ENCODE measurements at places on chromosomes 2 and 18.

GRCh38 chr2:7027411-7027810 is 110.2 kb downstream of the RNF144A start:
- DNase-seq: no peak

- no peak for DNase-seq
These were observed 1008.5 kb upstream of the FANCL start for GRCh38 chr2:59249441-59250306.

DNA sequence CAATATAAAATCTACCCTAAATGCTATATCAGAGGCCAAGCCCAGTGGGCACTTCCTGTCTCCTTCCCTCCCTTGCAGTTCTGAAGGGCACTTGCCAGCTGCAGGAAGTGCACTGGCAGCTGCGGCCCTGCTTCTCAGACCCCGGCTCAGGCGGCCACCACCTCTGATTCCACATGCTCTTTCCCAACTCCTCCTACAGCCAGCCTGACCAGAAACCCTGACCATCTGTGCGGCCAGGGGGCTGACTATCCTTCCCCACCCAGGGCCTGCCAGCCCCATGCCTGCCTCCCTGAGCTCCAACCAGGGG is 88.6 kb downstream of the ZBTB7C start:
- DNase-seq: no peak

DNA sequence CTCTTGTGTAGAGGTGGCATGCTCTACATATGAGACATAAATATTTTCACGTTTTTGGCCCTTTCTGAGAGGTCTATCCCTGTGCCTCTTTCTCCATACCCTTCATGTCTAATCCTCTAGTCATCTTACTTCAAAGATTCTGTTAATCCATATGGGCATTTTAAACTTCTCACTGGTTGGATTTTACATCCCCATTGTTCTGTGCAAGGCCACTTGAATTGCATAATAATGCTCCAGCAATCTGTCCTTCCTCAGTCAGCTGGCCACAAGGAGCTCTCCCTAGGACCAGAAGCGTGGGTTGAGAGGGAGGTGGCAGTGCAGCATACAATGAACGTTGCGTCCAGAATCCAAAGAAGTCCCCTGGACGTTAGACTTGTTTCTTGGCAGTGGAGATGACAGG is 58.2 kb downstream of the TDRD15 start:
- DNase-seq: no peak

- no peak for DNase-seq
These were observed 71.1 kb upstream of the TFCP2L1 start for GRCh38 chr2:121356058-121356640.

- DNase-seq: no peak
These were observed 124.7 kb downstream of the QPCT start for GRCh38 chr2:37469126-37469525.

DNA sequence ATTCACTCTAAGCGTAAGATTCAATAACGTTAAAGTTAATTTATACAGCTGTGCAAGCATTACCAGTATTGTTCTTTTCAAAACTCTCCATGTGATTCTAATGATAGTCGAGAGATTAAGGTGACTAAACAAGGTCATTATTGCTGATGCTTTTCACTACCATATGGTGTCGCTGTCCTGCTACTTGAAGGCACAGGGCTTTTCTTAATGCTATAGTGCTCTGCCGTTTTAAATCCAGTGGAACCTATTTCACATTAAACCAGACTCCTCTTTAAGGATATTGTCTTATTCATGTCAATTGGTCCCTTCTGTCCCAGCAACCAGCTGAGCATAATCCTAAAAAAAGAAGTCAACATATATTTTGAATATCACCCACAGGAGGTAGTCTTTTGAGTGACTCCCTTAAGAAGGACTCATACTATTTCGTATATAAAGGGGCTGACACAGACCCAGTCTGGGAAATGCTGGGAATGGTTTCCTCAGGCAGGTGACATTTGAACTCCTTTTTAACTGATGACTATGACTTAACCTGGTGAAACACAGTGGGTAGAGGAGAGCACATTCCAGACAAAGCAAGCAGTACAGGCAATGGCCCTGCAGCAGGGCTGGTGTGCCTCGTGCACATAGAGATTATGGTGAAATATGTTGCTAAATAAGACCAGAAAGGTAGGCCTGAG is 53.9 kb upstream of the CYTIP start:
- DNase-seq: no peak

DNA sequence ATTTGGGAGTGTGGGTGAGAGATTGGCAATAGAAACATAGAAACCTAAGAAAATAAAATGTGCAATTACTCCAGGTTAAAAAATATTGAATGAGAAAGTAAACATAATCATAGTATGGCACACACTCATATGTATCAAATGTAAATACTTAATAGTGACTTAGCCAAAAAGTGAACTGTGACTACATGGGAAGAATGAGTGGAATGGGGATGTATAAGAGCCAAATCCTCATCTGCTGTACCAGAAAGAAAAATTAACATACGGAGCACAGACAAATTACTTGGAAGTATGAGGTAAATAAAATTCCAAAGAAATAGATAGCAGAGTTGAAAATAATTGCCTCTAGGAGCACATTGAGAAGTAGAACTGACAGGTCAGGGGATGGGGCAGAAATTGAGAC is 4.0 kb downstream of the FLACC1 start:
- DNase-seq: no peak

DNA sequence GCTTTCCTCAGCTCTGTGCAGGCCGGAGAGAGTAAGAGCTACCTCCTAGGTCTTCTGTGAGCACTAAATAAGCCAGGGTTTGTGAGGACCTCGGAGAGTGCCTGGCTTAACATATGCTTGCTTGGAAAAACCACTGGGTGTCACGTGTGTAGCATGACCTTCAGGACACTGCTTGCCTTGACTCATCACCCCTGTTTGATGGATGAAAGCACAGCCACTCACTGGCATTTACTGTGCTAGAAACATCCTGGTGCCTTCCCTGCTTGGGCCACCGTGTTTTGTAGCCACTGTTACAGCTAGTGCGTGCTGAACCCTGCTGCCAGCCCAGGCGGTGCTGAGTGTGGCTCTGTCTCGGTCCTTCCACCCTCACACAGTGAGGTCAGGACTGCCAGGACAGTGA is 34.8 kb upstream of the ITM2C start:
- no peak for DNase-seq

- no peak for DNase-seq
These were observed 167.1 kb upstream of the TRIB2 start for GRCh38 chr2:12549641-12550040.

DNA sequence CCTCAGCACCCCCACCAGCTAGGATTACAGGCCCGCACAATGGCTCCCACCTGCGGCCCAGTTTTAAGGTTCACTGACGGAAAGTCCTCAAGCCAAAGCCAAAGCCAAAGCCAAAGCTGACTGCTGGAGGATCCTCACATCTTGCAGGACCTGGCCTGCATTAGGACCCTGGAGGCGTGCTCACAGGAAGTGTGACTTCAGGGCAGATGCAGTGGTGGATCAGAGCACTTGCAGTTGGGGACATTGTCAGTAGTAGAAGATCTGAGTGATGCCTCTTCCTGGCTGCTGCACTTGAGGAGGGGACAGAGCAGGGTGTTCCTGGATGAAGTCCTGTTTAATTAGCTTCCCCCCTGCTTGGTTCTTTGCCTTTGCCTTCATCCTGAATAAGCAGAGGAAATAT is 69.0 kb upstream of the ALPP start:
- no peak for DNase-seq

DNA sequence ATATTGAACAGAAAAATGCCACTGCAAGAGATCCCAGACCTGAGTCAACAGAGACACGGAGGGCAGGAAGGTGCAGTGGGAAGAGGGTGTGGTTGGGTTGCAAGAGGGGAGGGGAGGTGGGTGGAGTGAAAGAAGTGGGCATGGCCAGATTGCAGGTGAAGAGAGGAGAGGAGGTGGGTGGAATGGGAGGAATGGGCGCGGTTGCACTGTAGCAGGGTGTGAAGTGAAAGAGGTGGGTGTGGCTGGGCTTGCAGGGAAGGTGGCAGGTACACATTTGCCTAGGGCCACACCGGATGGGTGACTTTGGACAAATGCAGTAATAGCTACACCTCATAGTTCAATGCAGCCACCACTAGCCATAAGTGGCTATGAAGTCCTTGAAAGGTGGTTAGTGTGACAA is 71.1 kb downstream of the DOCK10 start:
- DNase-seq: no peak

DNA sequence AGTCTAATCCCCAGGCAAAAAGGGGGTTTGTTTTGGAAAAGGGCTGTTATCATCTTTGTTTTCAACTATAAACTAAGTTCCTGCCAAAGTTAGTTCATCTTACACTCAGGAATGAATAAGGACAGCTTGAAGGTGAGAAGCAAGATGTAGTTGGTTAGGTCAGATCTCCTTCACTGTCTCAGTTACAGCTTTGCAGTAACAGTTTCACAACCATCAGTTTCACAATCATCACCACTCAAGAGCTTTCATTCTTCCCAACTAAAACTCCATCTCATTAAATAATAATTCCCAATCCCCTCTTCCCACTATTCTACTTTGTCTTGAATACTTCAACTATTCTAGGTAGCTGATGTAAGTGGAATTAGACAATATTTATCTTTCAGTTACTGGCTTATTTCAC is 200.9 kb downstream of the NYAP2 start:
- no peak for DNase-seq

GRCh38 chr2:111975053-111975552 is 76.7 kb downstream of the MERTK start:
- DNase-seq: no peak

GRCh38 chr2:238509903-238510302 is 83.2 kb downstream of the ASB1 start:
- no peak for DNase-seq

DNA sequence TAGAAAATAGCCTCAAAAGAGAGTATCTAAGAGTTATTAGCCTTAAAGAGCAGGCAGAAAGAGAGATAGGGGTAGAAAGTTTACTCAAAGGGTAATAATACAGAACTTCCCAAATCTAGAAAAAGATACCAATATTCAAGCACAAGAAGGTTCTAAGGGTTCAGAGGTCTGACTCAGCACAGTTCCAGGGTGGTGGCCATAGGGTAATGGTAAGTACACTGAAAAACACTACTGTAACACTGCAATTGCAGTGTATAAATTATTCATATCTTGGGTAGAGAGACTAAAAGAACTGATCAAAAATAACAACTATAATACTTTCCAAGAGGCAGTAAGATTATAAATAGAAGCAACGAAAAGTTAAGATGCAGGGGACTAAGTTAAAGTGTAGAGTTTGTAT is 115.2 kb downstream of the ROCK1 start:
- DNase-seq: no peak

GRCh38 chr2:224584111-224584784 is 915 bp downstream of the CUL3 start:
- DNase-seq: peak; percentile 25

DNA sequence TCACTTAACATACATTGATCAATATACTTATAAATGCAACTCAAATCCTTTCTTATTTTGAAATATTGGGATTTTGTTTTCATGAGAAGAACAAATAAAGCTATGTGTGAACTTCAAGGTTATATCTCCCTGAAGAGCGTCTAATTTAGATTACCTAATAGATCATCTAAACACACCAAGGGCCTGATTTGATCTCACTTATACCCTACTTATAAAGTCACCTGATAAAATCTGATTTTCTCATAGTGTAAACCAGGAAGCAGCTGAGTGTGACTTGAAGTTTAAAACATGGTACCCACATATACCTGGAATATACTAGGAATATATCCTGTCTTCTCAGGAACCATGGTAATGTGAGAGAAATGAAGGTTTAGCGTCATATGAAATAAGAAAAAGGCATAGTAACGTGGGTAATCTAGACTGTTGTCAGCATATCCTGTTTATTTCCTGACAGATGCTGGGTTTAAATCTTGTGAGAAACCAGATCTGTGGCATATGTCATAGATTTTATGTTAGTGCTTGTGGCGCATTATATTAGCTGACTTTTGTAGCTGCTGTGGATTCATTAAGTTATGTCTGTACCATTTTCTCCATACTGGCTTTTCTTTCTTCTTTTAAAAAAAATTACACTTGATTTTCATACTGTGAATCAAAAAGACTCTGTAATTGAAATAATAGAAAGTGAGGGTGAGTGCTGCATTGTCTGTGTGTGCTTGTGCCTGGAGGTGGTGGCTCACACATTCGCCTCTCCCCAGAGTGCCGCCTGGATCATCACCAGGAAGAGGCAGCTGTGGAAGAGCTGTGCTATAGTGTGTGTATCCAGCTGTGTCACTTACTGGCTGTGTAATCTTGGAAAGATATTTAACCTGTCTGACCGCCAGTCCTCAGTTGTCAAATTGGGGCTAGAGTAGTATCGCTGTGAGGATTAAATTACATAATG is 164.0 kb downstream of the MYO3B start:
- no peak for DNase-seq

- no peak for DNase-seq
These were observed 349.8 kb downstream of the TNS1 start for GRCh38 chr2:217652761-217653639.

DNA sequence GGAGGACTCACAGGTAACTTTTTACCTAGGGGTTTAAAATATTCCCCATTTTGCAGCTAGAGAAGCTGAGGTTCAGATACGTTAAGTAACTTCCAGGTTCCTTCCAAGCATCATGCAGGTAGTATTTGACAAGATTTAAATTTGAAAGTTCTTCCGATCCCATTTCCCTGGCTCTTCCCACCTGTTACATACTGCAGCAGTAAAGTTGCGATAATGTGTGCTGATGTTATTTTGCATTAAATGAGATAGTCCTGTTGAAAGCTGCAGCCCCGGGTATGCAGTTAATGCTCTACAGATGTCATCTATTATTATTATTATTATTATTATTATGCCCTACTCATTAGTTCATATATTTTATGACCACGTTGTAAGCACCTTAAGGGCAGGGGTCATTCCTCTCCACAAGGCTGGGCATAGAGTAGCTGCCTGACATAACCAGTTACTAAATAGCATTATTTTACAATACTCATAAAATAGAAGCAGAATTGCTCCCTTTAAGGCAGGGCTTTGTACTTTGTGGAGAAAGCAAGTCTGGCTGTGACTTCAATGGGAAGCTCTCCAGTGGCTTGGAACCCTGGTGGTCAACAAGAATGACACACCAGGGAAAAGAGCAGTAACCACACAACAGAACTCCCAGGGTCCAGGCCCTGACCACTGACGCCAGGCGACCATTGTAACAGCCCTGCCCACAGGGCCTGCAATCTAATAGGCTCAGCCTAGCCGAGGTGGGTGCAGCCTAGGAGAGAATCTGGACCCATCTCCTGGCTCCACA is 112.0 kb upstream of the STPG4 start:
- no peak for DNase-seq

DNA sequence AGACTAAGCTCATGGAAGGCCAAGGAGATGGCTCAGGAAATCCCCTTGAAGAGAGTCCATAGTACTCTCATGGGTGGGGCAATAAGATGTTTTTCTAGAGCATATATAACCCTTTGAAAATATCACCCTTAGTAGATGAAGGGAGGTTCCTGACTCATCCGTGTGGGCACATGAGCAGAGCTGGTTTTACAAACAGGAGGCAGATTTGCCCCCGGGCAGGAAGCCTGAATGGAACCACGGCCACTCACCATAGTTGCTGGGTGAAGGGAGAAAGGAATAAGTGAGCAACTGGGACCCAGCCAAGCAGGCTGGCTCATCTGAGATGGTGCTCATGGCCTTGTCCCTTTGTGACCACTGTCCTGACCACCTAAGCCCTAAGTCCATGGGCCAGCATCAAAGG is 29.0 kb upstream of the MAPRE3 start:
- no peak for DNase-seq

- no peak for DNase-seq
These were observed 74.4 kb upstream of the MAP4K4 start for GRCh38 chr2:101623031-101623521.

- DNase-seq: no peak
These were observed 58.8 kb downstream of the MFSD6 start for GRCh38 chr2:190466819-190467446.

- no peak for DNase-seq
These were observed 69.9 kb upstream of the SMAD7 start for GRCh38 chr18:49020621-49021021.
